ENCODE measurements at places on chromosomes 1 and 21.

GRCh38 chr1:210477328-210477924, 148.7 kb downstream of the HHAT start:
- DNase-seq: no peak

- no peak for DNase-seq
Measured at GRCh38 chr1:209053587-209053986, 529.9 kb upstream of the CAMK1G start.

DNA sequence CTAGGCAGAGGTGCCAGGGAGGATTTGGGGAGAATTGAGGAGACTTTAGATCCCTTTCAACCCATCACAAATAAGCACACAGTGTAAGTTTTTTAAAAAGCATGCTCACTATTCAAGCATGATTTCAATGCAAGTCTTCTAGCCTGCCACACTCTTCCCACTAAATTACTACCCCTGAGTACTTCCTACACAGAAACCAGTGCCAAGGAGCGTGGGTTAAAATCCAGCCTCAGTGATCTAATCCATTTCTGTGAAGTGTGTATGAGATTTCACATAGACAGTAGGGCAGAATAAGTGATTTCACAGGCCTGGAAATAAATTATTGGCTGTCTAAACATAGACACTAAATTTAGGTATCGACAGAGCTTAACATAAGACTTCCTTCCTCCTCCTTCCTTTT, 142.9 kb upstream of the ATP1B1 start:
- no peak for DNase-seq

DNA sequence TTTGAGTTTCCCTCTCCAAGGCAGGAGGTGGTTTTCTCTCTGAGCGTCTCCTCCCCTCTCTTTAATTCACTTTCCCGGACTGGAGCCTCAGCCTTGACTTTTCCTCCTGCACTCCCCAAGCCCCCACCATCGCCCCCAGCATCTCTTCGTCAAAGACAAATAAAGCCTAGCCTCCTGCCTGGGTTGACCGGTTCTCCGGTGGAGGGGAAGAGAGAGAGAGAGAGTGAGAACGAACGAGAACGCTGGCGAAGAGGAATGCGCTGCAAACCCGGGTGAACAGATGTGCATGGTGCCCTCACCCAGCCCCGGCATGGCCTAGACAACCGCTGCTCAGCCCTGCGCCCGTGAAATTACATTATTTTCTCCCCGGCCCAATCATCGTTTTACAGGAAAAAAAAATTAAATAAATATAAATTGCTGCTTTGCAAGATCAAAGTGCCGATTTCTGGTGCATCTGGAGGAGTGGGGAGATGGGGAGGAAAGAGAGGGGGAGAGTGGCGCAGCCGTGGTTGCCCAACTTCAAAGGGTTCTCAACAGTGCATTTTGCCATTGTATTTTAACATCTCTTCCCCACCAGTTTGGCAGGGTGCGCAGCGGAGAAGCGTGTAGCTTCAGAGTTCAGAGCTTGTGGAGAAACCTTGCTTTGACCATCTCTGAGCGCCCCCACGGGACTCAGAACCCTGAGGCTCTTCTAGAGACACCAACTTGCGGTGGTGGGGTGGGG, 11.4 kb upstream of the TBX15 start:
- DNase-seq: no peak

DNA sequence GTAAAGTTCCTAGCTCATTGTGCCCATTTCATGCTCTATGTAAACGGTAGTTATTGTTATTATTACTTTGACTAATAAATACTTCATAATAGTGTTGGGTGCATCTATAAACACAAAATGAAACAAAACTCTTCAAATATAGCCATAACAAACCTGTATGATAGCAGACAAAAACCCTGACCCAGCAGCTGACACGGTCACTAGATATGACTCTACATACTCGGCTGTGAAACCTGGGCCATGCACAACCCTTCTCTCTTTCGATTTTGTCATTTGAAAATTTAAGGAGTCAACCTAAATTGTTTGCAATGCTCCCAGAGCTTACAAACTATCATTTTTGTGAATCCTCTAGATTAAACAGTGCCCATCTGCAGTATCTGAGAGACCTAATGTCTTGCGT, 8.0 kb upstream of the RGS13 start:
- DNase-seq: no peak

- DNase-seq: no peak
Measured at GRCh38 chr1:52926864-52927211, 238 bp upstream of the SCP2 start.

Data from SIG-M5 (cell line).